ENCODE measurements at places on chromosomes 4 and X. TPM values are rescaled to one million over a fixed set of nuclear protein-coding genes. Genes with fewer than 3 reads are reported as not detected.

Gene GPRASP2
- total RNA-seq: 6.4 TPM

Gene FGA
- total RNA-seq: 14.4 TPM

Gene FAM133A
- total RNA-seq: 1.0 TPM

Gene SERTM2
- not detected for total RNA-seq

Gene DDIT4L
- total RNA-seq: 0.32 TPM

Gene DOCK11
- total RNA-seq: 7.2 TPM

Gene SYP
- total RNA-seq: 3.2 TPM

Gene HPF1
- 17.4 TPM for total RNA-seq

Gene AMBN
- total RNA-seq: not detected

Gene ACE2
- 0.11 TPM for total RNA-seq

Gene JCHAIN
- total RNA-seq: 0.13 TPM

Gene RS1
- not detected for total RNA-seq

Gene RASL11B
- 0.14 TPM for total RNA-seq

Gene ANKRD37
- total RNA-seq: 3.8 TPM

Gene COL4A5
- total RNA-seq: 12.8 TPM

Gene PABPC1L2A
- not detected for total RNA-seq

Gene CENPVL2
- total RNA-seq: not detected

Gene CRMP1
- 3.4 TPM for total RNA-seq

Gene HERC5
- total RNA-seq: 4.1 TPM

Gene L1CAM
- 21.7 TPM for total RNA-seq

Gene NXF3
- not detected for total RNA-seq

Gene EVC2
- total RNA-seq: 2.5 TPM

Gene PPBP
- not detected for total RNA-seq

Gene ADH1A
- not detected for total RNA-seq

Gene ASB5
- total RNA-seq: not detected

Gene GABRB1
- total RNA-seq: not detected

Gene MAGED4B
- total RNA-seq: 16.9 TPM

Gene TMSB15C
- not detected for total RNA-seq

Gene SPANXA2
- 0.23 TPM for total RNA-seq

Gene FAM9C
- not detected for total RNA-seq

Gene USP26
- total RNA-seq: not detected

Gene KLHL34
- total RNA-seq: not detected

Gene GAGE12H
- not detected for total RNA-seq

Gene PRSS12
- 0.26 TPM for total RNA-seq

All from A549 treated with ZK216348 at 1 μM for 4 hours (cell line).